Progenitor cell of endocrine pancreas (in vitro differentiated cells): ENCODE measurements at places on chromosomes 7 and 10. TPM values are rescaled to one million over a fixed set of nuclear protein-coding genes. Genes with fewer than 3 reads are reported as not detected.

Gene GNG11
- not detected in 2 replicates for total RNA-seq

Gene PTPRZ1
- 0.74 and 1.6 TPM in 2 replicates for total RNA-seq

Gene SLIT1
- total RNA-seq: 23.8 and 25.5 TPM in 2 replicates

Gene IRF5
- total RNA-seq: 0.44 and 0.69 TPM in 2 replicates

Gene PODXL
- 21.2 and 27.0 TPM in 2 replicates for total RNA-seq

Gene SPDYE2
- not detected in 2 replicates for total RNA-seq

Gene LRIT1
- not detected in 2 replicates for total RNA-seq

Gene TAS2R41
- total RNA-seq: not detected in 2 replicates

Gene CFAP46
- total RNA-seq: 12.5 and 15.4 TPM in 2 replicates

Gene CREM
- 31.6 and 36.1 TPM in 2 replicates for total RNA-seq

Gene EBLN1
- not detected in 2 replicates for total RNA-seq

Gene EFCAB10
- total RNA-seq: 0.53 and 0.73 TPM in 2 replicates

Gene PHYHIPL
- 1.3 and 2.5 TPM in 2 replicates for total RNA-seq

Gene CRTAC1
- 4.2 and 4.6 TPM in 2 replicates for total RNA-seq

- DNase-seq: no peak
These were observed 11.6 kb upstream of the LIPF start for GRCh38 chr10:88652616-88653015.

DNA sequence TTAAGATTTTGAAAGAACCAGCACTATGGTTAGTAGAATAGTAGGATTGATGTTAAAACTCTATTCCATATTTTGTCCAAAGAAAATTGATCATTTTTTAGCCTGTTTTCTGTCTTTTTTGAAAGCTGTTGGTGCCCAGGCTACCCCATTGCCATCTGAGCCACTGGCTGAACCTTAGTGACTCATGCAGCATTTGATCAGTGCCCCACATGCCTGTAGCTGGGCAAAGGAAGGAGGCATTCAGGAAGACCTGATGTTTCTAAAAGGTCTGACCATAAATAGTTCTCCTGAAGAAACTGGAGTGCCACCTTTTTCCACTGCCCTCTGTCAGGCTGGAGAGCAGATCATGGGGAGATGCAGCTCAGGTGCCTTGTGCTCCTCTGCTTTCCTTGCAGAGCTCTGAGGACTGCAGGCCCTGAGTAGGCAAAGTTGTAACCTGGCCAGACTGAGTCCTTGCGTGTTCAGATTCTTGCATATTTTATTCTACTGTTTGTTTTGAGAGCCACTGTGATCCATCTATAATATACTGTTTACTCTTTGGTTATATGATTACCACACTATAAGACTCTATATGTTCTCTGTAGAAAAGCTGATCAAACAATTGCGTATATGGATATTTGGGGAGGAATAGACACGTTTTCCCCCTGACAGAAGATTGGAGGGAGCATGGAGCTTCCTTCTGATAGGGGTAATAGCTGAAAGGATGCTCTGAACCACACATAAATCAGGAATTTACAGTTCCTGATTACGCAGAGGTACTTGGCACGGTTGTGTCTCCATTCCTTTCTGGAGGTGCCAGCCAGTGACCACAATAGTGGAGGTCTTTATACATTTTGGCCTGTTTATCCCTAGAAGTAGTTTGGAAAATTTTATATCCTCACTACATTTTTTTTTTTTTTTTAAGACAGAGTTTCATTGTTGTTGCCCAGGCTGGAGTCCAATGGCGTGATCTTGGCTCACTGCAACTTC lies 48.9 kb upstream of the GJD4 start:
- DNase-seq: no peak

DNA sequence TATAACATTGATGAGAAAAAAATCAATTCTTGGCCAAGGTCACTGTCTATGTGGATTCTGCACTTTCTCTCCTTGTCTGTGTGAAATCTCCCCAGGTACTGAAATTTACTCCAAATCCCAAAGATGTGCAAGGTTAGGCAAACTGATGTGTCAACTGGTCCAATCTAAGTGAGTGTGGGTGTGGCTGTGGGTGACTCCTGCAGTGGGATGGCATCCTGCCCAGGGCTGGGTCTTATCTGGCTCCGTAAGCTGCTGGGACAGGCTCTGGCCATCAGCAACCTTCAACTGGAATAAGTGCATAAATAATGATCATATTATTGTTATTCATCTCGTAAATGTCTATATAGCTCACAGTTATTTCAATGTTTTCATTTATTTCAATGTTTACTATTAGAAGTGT lies 79.3 kb downstream of the JCAD start:
- no peak for DNase-seq

DNA sequence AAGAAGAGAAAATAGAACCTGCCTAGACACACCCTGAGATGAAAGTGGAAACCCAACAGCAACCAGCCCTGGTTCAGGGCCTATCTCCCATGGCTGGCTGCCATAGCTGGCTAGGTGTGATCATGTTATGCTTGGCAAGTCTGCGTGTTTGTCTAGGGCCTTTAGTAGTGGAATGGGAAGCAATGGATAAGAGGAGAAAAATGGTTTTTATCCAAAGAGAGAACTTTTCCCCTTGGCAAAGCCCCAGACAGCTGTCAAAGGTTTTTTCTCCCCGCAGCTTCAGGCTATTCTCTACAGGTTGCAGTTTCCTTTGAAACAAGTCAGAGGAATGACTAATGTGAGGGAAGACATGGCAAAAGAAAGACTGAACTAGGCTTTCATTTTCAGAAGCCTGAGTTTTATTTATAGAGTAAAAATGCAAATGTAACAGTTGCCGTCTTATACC lies 161.5 kb downstream of the SEMA3D start:
- DNase-seq: no peak

DNA sequence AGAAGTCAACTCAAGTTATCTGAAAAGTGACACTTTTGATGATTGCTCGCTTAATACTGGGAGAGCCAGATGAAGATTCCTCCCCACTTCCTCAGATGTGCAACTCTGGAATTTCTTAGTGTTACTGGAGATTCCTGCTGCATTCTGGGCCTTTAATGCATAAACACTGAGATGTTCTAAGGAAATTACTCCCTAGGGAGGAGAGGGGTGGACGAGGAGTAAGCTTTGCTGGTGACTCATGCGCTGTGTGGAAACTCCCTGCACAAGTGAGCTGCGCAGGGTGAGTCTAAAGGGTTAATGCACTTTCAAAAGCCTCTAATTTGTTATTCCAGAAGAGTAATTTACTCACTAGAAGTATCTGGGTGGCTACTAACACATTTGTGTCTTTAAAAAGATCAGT lies 46.3 kb downstream of the EGFR start:
- DNase-seq: no peak

DNA sequence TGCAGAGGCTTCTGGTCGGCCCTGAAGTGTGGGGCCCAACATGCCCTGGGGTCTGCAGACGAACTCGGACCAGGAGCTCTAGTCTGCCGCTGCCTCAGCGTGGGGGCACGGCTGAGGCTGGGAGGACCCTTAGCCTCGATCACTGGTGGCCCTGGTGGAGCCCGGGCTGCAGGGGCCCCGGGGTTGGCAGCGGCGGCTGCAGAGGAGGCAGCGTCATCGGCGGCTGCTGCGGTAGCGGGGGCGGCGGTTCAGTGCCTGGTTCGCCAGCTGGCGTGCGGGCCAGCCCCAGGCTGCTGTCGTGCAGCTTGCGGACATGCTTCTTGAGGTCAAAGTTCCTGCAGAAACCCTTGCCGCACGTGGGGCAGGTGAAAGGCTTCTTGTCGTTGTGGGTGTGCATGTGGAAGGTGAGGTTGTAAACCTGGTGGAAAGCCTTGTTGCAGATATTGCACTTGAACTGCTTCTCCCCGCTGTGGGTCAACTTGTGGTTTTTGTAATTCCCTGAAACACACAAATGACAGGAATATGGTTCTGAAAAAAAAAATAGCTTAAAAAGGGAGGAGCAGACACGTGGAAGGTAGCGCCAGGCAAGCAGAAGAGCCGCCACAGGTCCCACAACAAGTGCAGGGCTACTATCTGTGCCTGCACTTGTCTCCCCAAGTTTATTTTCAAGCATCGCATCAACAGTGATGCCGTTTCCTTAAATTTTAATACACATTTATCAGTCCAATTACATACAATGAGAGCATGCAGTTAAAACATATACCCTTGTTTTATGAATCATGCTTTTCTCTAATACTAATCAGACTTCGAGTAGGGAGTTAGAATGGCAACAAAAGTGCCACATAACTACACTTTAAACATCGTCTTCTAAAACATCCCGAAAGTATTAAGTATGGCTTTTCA lies 2.4 kb downstream of the FEZF1 start:
- no peak for DNase-seq

DNA sequence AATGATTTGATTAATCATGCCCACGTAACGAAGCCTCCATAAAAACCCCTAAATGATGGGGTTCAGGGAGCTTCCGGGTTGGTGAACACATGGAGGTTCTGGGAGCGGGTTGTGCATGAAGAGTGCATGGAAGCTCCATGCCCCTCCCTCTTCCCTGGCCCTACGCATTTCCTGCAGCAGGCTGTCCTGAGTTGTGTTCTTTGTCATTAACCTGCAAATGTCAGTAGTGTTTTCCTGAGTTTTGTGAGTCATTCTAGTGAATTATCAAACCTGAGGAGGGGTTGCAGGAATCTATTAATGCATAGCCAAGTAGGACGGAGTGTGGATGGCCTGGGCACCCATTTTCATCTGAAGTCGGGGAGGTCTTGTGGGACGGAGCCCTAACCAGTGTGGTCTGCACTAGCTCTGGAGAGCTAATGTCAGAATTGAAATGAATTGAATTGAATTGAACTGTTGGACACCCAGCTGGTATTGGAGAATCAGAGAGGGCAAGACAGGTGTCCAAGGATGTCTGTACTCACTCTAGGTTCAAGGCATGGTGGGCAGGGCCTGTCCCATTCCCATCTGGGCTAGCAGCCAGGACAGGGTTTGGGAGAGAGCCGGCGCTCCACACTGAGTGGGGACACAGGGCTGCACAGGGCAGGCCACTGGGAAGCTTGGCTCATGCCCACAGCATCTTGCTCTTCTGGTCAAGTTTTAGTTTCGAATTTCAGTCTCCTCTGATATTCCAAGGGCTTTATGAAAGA lies 22.3 kb upstream of the ARHGAP22 start:
- no peak for DNase-seq

- DNase-seq: no peak
These were observed 5.5 kb downstream of the AP3M1 start for GRCh38 chr10:74145133-74145532.

DNA sequence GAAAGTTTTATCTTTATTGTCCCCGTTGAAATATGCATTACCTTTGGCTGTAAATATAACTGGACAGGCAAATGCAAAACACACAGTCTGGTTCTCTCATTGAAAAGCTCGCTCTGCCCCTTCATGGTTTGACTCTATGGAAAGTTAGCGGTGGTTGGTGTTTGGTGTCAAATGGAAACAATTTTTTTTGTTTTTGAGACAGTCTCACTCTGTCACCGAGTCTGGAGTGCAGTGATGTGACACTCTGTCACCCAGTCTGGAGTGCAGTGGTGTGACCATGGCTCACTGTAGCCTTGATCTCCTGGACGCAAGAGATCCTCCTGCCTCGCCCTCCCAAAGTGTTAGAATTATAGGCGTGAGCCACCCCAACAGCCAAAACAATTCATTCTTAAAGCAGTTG lies 149.7 kb downstream of the LRRC4 start:
- DNase-seq: no peak

- DNase-seq: no peak
These were observed 355.3 kb downstream of the PRPF18 start for GRCh38 chr10:13942035-13942434.

GRCh38 chr10:102963756-102964025 lies 45.6 kb downstream of the CNNM2 start:
- no peak for DNase-seq

GRCh38 chr7:29109358-29109757 lies 37.0 kb downstream of the CPVL start:
- no peak for DNase-seq

GRCh38 chr7:33806298-33807154 lies 98.8 kb upstream of the BMPER start:
- no peak for DNase-seq

- no peak for DNase-seq
These were observed 292.4 kb upstream of the KLF14 start for GRCh38 chr7:131026297-131027000.

GRCh38 chr10:124423813-124424212 lies 5.1 kb upstream of the OAT start:
- DNase-seq: no peak

- no peak for DNase-seq
These were observed 280.1 kb downstream of the SKAP2 start for GRCh38 chr7:26584326-26584725.

- no peak for DNase-seq
These were observed 78.6 kb downstream of the TNS3 start for GRCh38 chr7:47503281-47503680.

DNA sequence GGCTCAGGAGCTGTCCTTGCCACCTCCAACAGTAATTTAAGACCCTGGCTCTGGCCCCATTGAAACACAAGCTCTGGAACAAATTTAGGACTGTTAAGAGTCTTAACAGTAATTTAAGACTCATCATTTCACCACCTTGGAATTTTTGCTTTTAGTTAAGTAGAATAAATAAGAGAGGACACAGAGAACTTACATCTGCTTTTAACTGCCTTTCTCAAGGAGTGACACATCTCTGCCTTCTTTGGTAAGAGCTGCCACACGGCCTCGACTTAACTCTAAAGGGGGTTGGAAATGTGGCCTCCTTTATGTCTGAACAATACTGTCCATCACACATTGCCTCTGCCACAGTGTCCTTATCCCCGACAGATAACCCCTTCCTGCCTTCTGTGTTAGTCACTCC lies 77.9 kb downstream of the HERPUD2 start:
- no peak for DNase-seq

- DNase-seq: no peak
These were observed 12.7 kb upstream of the COL28A1 start for GRCh38 chr7:7548407-7548806.

GRCh38 chr7:33075818-33076518 lies 13.4 kb upstream of the NT5C3A start:
- no peak for DNase-seq

- DNase-seq: no peak
These were observed 114.8 kb downstream of the WDFY4 start for GRCh38 chr10:48799341-48800006.

DNA sequence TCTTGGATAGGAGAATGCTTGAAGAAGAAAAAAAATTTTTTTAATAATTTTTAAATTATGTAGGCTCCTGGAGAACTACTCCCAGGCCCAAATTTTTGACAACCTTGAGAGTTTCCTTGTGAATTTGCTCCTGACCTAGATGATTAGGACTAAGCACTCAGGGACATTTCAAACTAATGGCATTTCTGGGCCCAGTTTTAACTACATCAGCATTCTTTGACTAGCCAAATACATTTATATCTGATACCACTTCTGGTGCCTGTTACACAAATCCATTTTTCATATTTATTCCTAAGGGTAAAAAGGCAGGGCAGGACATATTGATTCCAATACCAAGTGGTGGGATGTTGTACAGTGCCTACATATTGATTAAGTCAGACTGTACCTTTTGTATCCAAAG lies 60.8 kb upstream of the CC2D2B start:
- no peak for DNase-seq
